ENCODE measurements at places on chromosomes 5 and 9.

- no peak for DNase-seq
These were observed 26.3 kb downstream of the OR2V2 start for GRCh38 chr5:181173420-181174342.

DNA sequence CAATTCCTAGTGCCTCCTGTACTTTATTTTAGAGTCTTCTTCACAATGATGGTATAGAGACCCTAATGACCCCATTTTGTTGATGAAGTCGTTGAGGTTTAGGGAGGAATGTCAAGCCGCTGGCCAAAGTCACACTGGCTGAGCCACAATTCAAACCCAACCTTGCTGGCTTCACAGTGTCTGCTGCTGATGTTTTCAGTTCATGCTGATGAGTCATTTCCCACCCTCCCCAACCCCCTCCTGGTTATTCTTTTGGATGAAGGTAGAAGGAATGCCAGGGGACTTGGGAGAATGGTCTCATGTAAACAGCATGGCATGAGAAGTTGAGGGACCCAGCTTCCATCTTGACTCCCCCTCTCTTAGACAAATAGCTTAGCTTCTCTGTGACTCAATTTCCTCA, 68.6 kb downstream of the TMEM252 start:
- no peak for DNase-seq

- DNase-seq: no peak
These were observed 20.8 kb downstream of the RGS3 start for GRCh38 chr9:113484258-113484730.

DNA sequence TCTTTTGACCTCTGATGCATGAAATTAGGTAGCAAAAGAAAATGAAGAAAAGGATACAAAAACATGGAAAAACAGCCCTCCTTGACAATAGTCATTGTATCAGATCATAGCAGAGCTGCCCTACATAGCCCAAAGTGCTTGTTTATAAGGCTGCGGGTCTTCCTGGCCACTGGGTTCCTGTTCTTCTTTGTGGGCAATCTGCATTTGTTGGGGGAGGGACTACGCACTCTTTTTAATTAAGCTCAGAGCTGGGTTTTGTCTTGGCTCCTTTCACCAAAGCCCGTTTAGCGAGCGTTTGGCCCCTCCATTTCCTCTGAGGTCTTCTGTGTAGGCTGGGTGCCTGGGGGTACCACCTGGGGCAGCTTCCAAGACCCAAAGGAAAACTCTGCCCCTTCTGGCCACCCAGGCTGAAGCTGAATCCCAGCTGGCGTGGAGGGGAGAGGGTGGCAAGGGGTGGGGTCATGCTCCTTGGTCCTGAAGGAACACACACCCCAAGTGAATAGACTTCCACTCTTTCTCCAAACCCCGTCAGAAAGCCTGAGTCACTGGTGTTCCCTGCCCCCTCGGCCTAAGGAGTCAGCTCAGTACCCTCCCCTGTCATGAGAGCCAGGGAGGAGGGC, 6.5 kb upstream of the PAX5 start:
- DNase-seq: no peak

DNA sequence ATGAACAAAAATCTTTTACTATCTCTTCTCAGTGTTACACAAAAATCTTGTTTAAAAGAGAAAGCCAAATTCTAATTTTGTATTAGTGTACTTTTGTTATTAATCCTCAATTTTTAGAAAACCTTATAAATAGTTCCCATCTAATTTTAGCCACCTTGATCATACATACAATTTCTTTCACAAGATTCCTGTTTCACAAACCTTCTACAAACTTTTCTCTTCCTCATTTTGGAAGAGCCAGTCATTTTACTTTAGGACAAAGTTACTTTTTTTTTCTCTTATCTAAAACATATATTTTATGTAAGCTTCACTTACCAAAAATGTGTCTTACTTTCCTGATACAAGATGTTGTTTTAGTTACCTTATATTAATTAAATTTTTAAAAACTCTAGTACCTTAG, 161.3 kb downstream of the YIPF5 start:
- DNase-seq: no peak

- no peak for DNase-seq
These were observed 2.0 kb downstream of the RORB start for GRCh38 chr9:74499111-74499601.

GRCh38 chr9:130333041-130333711, 67.6 kb downstream of the HMCN2 start:
- DNase-seq: peak; percentile 95

- DNase-seq: no peak
These were observed 107.0 kb downstream of the MELK start for GRCh38 chr9:36679710-36680109.

DNA sequence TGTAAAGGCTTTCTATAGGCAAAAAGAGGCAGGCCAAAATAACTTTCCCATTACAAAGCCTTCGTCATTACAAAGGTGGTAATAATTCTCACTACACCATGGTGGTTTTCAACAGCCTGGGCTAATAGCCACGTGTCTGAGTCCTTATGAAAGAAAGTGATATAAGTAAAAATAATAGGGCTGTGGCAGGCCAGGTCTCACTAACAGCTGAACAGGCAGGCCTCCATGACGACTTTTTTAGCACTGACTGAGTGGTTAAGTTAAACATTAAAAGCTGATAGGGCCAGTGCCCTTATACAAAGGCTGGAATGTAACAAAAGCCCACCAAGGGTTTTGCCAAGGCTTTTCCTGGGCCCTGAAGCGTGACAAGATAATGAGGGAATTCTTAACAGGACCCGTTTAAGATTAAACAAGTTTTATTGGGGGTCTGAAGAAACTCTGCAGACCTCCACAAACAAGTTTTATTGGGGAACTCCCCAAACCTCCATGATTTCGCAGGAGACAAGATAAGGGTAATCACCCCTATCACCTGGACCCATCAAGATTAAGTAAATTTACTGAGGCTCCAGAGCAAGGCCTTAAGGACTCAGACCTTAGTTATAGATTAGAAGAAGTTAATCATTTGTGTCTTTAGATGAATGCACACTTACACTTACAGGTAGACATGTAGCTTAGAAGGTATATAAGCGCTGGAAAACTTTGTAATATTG, 412.9 kb downstream of the CHSY3 start:
- DNase-seq: no peak

- no peak for DNase-seq
These were observed 72.3 kb downstream of the C9orf153 start for GRCh38 chr9:86187121-86187520.

DNA sequence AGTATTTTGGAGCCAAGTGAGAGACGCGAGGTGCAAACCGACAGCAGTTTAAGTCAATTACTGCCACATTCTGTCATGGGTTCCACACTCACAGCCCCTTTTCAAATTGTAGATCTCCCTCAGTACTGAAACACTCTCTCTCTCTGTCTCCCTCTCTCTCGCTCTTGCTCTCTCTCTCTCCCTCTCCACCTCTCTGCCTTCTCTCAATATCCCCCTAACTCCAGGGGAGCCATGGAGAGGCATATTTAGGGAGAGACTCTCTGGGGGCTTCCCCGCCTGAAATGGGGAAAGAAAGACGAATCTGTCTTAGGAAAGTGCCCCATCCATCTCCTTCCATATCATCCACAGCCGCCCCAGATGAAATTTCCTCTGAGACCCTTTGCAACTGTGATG, 1.6 kb downstream of the BRINP1 start:
- DNase-seq: no peak

- DNase-seq: no peak
These were observed 24.0 kb downstream of the RANBP17 start for GRCh38 chr5:170885809-170886208.

- no peak for DNase-seq
These were observed 25.8 kb downstream of the FBXW2 start for GRCh38 chr9:120767451-120767850.

DNA sequence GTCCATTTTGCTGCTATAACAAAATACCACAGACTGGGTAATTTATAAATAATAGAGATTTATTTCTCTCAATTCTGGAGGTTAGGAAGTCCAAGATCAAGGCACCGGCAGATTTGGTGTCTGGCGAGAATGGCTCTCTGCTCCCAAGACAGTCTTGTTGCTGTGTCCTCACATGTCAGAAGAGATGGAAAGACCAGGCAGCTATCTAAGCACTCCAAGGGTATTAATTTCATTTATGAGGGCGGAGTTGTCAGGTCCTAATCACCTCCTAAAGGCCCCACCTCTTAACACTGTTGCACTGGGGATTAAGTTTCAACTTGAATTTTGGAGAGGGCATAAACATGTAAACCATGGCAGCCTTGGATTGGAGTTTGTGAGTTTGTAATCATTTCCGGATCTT, 30.3 kb downstream of the ADCY2 start:
- DNase-seq: no peak

DNA sequence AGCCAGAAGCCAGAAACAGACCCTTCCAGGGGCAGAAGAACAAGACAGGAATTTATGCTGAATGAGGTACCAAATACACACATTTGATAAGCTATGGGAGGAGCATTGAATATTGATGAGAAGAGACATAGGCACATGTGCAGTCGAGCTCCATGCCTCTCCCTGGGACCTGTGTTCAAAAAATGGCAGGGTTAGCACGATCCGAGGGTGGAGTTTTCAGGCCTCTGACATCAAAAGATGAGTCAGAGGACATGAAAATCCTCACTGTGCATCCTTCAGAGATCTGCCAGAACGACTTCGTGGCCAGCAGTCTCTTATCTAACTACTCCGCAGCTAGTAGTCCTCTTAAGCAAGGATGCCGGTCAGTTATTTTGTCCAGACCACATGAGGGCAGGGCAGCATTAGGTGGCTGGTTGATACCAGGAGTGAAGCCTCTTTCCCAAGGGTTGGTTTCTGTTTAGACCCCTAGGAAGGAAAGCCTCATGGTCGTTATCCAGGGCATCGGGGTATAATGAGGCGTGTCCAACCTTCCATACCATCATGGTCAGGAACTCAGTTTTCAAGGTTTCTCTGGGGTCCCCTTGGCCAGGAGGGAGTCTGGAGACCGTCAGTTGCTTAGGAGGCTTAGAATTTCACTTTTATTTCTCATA, 11.6 kb upstream of the CMBL start:
- DNase-seq: no peak

- no peak for DNase-seq
These were observed 227.2 kb downstream of the NSG2 start for GRCh38 chr5:174272671-174273070.

- DNase-seq: no peak
These were observed 147.6 kb downstream of the COL23A1 start for GRCh38 chr5:178442405-178443257.

DNA sequence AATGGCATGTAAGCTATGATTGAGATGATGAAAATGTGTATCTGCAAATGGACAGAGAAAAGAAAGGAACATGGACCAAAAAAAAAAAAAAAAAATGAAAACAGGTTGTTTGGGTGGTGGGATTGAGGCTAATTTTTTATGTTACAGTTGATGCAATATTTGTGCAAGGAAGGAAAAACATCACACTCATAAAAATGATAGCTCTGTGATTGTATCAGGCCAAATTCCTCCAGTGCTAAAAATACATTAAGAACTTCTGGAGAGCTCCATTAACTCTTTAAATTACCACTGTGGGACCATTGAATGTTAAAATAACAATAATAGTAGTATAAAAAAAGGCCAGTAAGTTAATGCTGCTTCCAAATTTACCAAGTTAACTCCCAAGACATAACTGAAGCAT, 79.5 kb upstream of the MSX2 start:
- no peak for DNase-seq

GRCh38 chr5:173334808-173335207, 6.6 kb upstream of the STC2 start:
- no peak for DNase-seq

- DNase-seq: no peak
These were observed 43.5 kb upstream of the RNF38 start for GRCh38 chr9:36443581-36443980.

GRCh38 chr5:92019376-92019990, 636.4 kb upstream of the ARRDC3 start:
- DNase-seq: no peak

GRCh38 chr5:115471345-115472063, 73.1 kb downstream of the FEM1C start:
- no peak for DNase-seq

DNA sequence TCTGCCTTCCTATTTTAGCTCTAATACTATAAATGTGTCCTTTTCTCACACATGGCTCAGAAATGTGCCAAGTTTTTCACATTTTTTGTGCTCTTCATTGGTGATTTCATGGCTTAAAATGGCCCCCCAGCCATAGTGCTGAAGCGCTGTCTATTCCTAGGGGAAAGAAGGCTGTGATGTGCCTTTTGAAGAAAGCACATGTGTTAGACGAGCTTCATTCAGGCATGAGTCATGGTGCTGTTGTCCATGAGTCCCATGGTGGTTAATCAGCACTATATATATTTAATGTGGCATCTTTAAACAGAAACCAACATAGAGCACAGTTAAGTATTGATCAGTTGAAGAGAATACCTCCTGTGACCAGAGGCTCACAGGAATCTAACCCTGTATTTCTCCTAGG, 55.8 kb downstream of the PDE8B start:
- DNase-seq: no peak

GRCh38 chr5:91189480-91190313, 193.4 kb downstream of the ARRDC3 start:
- no peak for DNase-seq

DNA sequence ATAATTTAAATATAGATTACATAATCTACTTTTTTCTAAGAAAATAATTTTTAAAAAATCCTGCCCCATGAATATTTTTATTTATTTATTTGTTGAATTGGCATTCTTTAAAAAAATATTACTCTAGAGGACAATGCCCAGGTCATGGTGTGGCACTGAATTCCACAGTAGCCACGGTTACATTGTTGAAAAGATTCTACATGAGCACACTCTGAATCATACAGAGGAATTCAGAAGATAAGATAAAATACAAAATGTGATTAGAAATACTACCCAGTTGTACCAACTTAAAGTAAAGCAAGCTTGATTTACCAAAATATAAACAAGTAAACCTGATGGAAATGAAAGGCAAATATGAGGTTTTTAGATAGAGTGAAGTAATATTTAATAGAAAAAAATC, 183.7 kb downstream of the HCN1 start:
- DNase-seq: no peak

- DNase-seq: no peak
These were observed 556.0 kb downstream of the BNC2 start for GRCh38 chr9:16314476-16314875.

GRCh38 chr5:172872997-172873491, 39.0 kb downstream of the ERGIC1 start:
- DNase-seq: no peak

GRCh38 chr5:38420691-38421390, 135.6 kb downstream of the LIFR start:
- DNase-seq: peak; percentile 86

DNA sequence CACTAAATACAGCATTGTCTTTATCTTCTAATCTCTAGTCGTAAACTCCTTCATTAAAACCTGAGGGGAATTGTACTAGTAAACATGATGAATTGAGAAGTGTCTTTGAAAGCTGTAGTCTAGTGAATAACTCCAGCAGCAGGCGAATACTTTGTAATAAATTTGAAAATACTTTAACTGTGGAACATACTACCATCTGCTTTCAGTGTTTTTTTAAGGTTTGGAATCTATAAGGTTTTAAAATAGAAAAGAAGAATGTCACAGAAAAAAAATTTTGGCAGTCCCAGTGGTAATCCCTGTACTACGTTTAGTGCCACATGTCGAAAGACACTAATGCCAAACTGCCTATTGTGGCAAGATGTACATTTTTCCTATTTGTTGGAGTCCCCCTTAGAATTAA, 379.0 kb upstream of the NUDT12 start:
- no peak for DNase-seq
